ENCODE measurements at places on chromosomes 1 and 21. TPM values are rescaled to one million over a fixed set of nuclear protein-coding genes. Genes with fewer than 3 reads are reported as not detected.

- no peak for DNase-seq
- H3K36me3 ChIP-seq: no peaks in the 10 kb centered on the region
- no peaks in the 10 kb centered on the region for H3K4me1 ChIP-seq
- H3K27me3 ChIP-seq: no peaks in the 10 kb centered on the region
- H3K4me3 ChIP-seq: peak overlapping the region; percentile 19
Measured at GRCh38 chr1:247905910-247906503, 10.6 kb downstream of the OR2W3 start.

GRCh38 chr1:156876281-156876680, 15.6 kb downstream of the NTRK1 start:
- H3K4me3 ChIP-seq: no peak overlapping the region
- no peaks in the 10 kb centered on the region for H3K27me3 ChIP-seq
- H3K36me3 ChIP-seq: no peaks in the 10 kb centered on the region
- H3K4me1 ChIP-seq: no peaks in the 10 kb centered on the region
- DNase-seq: no peak
- no peak overlapping the region for H3K27ac ChIP-seq

GRCh38 chr1:221543529-221544120, 198.3 kb downstream of the DUSP10 start:
- H3K27ac ChIP-seq: no peak overlapping the region
- no peaks in the 10 kb centered on the region for H3K4me1 ChIP-seq
- no peaks in the 10 kb centered on the region for H3K27me3 ChIP-seq
- H3K36me3 ChIP-seq: no peaks in the 10 kb centered on the region

DNA sequence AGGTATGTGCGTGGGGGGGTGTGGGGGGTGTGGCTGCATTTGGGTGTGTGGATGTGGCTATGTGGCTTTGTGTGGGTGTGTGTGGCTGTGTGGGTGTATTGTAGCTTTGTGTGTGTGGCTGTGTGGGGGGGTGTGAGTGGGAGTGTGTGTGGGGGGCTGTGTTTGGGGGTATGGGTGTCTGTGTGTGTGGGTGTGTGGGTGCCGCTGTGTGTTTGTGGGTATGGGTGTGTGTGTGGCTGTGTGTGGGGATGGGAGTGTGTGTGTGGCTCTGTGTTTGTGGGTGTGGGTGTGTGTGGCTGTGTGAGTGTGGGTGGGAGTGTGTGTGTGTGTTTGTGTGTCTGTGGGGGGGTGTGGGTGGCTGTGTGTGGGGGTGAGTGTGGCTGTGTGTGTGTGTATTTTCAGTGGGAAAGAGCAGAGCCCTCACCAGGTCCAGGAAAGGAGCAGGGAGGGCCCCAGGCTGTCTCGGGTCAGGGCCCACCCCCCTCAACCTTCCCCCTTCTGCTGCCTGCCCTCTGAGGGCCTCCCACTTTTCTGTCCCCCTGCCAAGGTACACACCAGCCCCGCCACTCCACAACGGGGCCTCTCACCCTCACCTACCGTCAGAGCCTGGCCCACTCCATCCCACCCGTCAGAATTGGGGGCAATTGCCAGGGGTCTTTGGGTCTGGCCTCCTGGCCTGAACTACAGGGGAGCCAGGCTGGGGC, 1.9 kb upstream of the COL8A2 start:
- no peak overlapping the region for H3K4me3 ChIP-seq
- peaks cover 32% of the 10 kb centered on the region for H3K4me1 ChIP-seq
- no peak for DNase-seq
- no peaks in the 10 kb centered on the region for H3K27me3 ChIP-seq

DNA sequence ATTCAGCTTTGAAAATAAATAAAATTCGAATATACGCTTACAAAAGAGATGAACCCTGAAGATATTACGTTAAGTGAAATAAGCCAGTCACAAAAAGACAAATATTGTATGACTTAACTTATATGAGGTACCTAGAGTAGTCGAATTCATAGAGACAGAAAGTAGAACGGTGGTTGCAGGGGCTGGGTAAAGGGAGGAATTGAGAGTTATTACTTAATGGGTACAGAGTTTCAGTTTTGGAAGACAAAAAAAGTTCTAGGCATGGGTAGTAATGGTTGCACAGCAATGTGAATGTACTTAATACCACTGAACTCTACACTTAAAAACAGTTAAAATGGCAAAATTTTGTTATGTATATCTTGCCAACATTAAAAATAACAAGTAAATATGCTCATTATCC, 48.6 kb upstream of the ZNHIT6 start:
- H3K4me3 ChIP-seq: no peak overlapping the region
- H3K4me1 ChIP-seq: no peaks in the 10 kb centered on the region

DNA sequence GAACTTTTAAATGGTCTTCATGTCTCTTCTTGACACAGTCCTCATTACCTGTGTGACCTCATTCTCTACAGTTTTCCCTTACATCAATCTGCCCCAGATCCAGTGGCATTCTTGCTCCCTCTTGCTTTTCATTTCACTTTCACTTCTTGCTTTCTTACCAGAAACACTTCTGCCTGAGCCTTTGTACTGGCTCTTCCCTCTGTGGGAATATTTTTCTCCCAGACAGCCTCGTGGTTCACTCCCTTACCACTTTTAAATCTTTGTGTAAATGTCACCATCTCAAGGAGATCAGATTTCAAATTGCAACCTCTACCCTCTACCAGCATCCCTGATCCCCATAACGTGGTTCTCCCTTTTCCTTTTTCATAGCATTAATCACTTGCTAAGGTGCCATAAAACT, 73.2 kb downstream of the DISC1 start:
- no peaks in the 10 kb centered on the region for H3K36me3 ChIP-seq
- no peak for DNase-seq
- no peak overlapping the region for H3K27ac ChIP-seq
- H3K27me3 ChIP-seq: no peaks in the 10 kb centered on the region

DNA sequence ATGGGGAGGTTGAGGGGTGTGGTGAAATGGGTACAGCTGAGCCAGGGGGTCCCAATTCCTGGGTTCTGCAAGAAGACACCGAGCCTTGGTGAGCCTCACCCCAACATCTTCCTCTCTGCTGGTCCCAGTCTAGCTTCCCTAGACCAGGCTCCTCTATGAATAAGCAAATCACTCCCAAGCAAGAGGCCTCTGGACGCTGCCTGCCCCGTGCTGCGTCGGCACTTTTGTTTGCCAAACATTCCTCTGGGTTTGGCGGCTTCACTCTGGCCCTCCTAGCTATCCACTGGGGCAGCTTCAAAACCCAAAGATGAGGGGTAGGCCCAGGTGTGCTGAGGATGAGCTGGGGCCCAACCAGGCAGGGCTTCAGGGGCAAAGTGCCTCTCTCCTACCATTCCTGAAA, 137.1 kb upstream of the CD34 start:
- H3K27ac ChIP-seq: peak overlapping the region; percentile 68
- H3K4me3 ChIP-seq: no peak overlapping the region
- H3K27me3 ChIP-seq: no peaks in the 10 kb centered on the region
- no peak for DNase-seq

DNA sequence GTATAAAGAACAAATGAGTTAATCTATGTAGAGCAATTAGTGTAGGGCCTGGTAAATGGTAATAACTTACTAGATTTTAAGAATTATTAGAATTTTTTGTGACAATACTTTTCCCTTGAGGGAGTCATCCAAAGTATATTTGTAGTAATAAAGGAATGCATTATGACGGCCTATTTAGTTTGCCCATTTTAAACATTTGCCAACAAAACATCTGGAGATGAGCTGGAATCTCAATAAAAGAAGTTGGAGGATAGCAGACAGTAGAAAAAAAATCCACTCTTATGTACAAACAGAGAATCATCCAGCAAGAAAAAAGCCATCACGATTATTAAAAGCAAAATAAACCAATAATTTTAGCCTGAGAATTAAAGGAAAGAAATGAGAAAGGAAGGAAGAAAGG, 567.3 kb upstream of the ADAMTS5 start:
- H3K27me3 ChIP-seq: no peaks in the 10 kb centered on the region
- H3K4me3 ChIP-seq: no peak overlapping the region
- H3K4me1 ChIP-seq: no peaks in the 10 kb centered on the region
- DNase-seq: no peak
- no peak overlapping the region for H3K27ac ChIP-seq
- H3K36me3 ChIP-seq: no peaks in the 10 kb centered on the region

- no peak overlapping the region for H3K4me3 ChIP-seq
- DNase-seq: no peak
- H3K36me3 ChIP-seq: no peaks in the 10 kb centered on the region
- no peaks in the 10 kb centered on the region for H3K27me3 ChIP-seq
- H3K27ac ChIP-seq: no peak overlapping the region
- H3K4me1 ChIP-seq: no peaks in the 10 kb centered on the region
Measured at GRCh38 chr1:225113265-225113664, 183.8 kb downstream of the DNAH14 start.

- no peaks in the 10 kb centered on the region for H3K36me3 ChIP-seq
- H3K4me3 ChIP-seq: peak overlapping the region; percentile 75
- DNase-seq: no peak
- no peaks in the 10 kb centered on the region for H3K27me3 ChIP-seq
Measured at GRCh38 chr1:168135116-168135920, 1.4 kb downstream of the GPR161 start.

- peaks cover 8% of the 10 kb centered on the region for H3K4me1 ChIP-seq
- H3K27ac ChIP-seq: no peak overlapping the region
- DNase-seq: no peak
- no peaks in the 10 kb centered on the region for H3K27me3 ChIP-seq
- H3K36me3 ChIP-seq: no peaks in the 10 kb centered on the region
Measured at GRCh38 chr1:116329524-116330341, 43.3 kb upstream of the ATP1A1 start.

DNA sequence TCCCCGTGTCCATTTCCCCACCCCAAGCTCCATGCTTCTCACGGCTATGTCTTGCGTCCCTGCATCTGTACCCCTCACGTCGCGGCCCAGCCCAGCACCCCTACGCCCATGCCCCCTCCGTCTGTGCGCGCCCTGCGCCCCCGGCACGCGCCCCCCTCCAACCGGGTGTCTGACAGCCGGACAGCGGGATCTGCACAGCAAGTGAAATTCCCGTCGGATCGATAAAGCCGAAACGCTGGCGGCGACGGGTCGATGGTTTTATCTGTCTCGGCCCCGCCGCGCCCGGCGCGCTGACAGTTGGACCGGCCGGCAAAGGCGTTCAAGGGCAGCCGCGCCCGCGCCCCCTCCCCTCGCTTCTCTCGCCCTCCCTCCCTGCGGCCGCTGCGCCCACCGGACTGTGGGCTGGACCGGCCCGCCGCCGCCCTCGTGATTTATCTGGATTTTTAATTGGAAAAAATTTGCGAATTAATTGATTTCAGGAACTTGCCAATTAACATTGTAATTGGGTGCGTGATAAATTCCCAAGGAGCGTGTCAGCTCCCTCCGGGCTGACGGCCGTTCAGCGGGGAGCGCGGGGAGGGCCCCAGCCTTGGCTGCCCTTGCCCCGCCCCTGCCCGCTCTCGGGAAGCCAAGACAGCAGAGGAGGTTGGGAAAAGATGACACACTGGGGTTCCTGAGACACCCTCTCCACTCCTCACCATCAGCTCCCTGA, 57.1 kb downstream of the TMEM53 start:
- peaks cover 12% of the 10 kb centered on the region for H3K4me1 ChIP-seq
- H3K36me3 ChIP-seq: no peaks in the 10 kb centered on the region
- no peaks in the 10 kb centered on the region for H3K27me3 ChIP-seq
- no peak overlapping the region for H3K27ac ChIP-seq
- DNase-seq: no peak
- peak overlapping the region; percentile 37 for H3K4me3 ChIP-seq

- H3K4me3 ChIP-seq: no peak overlapping the region
- H3K27ac ChIP-seq: no peak overlapping the region
- H3K4me1 ChIP-seq: no peaks in the 10 kb centered on the region
- DNase-seq: no peak
- H3K36me3 ChIP-seq: no peaks in the 10 kb centered on the region
Measured at GRCh38 chr21:29176471-29177120, 46.2 kb downstream of the MAP3K7CL start.

- peaks cover 47% of the 10 kb centered on the region for H3K4me1 ChIP-seq
- no peaks in the 10 kb centered on the region for H3K27me3 ChIP-seq
- H3K27ac ChIP-seq: no peak overlapping the region
- H3K36me3 ChIP-seq: no peaks in the 10 kb centered on the region
- H3K4me3 ChIP-seq: no peak overlapping the region
- no peak for DNase-seq
Measured at GRCh38 chr1:94067196-94067595, 53.8 kb downstream of the ABCA4 start.

DNA sequence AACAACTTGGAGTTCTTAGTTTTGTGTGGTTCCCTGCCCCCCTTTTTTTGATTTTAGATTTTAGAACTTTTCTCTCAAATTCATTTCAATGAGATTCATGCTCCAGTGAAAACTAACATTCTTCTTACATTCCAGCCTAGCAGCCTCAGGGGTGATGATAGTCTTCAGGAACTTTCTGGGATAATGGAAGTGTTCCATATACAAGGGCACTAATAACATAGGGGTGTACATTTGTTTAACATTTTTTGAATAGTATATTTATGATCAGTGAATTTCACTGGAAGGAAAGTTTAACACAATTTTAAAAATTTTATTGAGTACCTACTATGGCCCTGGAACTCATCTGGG, 61.4 kb upstream of the ZNF648 start:
- no peaks in the 10 kb centered on the region for H3K27me3 ChIP-seq
- peaks cover 46% of the 10 kb centered on the region for H3K4me1 ChIP-seq
- DNase-seq: no peak
- no peak overlapping the region for H3K4me3 ChIP-seq
- H3K27ac ChIP-seq: no peak overlapping the region

GRCh38 chr1:10217748-10218441, 7.5 kb downstream of the KIF1B start:
- DNase-seq: no peak
- no peak overlapping the region for H3K4me3 ChIP-seq
- peaks cover 65% of the 10 kb centered on the region for H3K4me1 ChIP-seq
- H3K27me3 ChIP-seq: no peaks in the 10 kb centered on the region
- H3K27ac ChIP-seq: peak overlapping the region; percentile 30

DNA sequence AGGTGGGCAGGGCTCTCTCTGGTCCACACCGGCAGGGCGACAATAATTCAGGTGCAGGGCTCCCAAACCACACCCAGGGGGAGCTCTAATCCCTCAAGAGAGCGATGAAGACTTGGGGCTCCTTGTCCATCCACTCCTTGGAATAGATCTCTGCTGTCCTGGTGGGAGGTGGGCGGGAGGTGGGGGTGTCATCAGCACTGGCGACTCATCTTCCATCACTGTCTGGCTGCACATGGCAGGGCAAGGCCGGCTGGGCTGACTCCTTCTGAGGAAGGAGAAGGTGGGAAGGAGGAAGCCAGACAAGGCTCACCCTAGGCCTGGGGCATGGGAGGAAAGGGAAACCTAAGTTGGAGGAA, 29.3 kb downstream of the TNNT2 start:
- H3K27ac ChIP-seq: no peak overlapping the region
- no peaks in the 10 kb centered on the region for H3K27me3 ChIP-seq
- DNase-seq: no peak
- H3K4me3 ChIP-seq: no peak overlapping the region
- H3K4me1 ChIP-seq: peaks cover 7% of the 10 kb centered on the region
- H3K36me3 ChIP-seq: no peaks in the 10 kb centered on the region

- H3K27me3 ChIP-seq: no peaks in the 10 kb centered on the region
- no peak overlapping the region for H3K27ac ChIP-seq
- H3K4me1 ChIP-seq: no peaks in the 10 kb centered on the region
- H3K4me3 ChIP-seq: no peak overlapping the region
Measured at GRCh38 chr1:57142169-57142568, 176.4 kb upstream of the C8B start.

GRCh38 chr1:223466151-223466550, 72.9 kb downstream of the CCDC185 start:
- no peak overlapping the region for H3K27ac ChIP-seq
- no peaks in the 10 kb centered on the region for H3K36me3 ChIP-seq
- DNase-seq: no peak
- no peaks in the 10 kb centered on the region for H3K27me3 ChIP-seq

The ZNF669 gene
- total RNA-seq: 5.4 TPM

The S100A3 gene
- 9.6 TPM for total RNA-seq

The HIVEP3 gene
- 2.9 TPM for total RNA-seq

The ZFYVE9 gene
- 30.2 TPM for total RNA-seq

The GBP2 gene
- total RNA-seq: 59.4 TPM
